ENCODE measurements at places on chromosomes 11 and 22.

- no peak for DNase-seq
Measured at GRCh38 chr11:131305005-131305404, 65.4 kb upstream of the NTM start.

DNA sequence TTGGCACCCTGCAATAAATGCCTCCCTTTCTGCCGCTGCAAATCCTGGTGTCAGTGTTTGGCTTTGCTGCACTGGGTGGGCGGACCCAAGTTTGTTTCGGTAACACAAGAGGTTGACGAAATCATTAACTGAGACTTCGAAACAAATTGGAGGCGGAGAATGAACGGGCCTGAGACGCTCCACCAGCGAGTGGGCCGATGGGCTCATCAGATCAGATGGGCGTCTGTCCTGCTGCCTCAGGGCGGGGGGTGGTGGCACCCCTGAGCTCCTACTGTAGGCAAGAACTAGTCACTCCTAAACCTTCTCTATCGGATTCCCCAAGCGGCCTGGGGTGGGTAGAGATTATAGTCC is 918 bp upstream of the CAPN5 start:
- DNase-seq = no peak

- DNase-seq = no peak
Measured at GRCh38 chr22:23193196-23193827, 13.0 kb downstream of the BCR start.

- no peak for DNase-seq
Measured at GRCh38 chr11:104823657-104824056, 74.6 kb downstream of the CASP12 start.

DNA sequence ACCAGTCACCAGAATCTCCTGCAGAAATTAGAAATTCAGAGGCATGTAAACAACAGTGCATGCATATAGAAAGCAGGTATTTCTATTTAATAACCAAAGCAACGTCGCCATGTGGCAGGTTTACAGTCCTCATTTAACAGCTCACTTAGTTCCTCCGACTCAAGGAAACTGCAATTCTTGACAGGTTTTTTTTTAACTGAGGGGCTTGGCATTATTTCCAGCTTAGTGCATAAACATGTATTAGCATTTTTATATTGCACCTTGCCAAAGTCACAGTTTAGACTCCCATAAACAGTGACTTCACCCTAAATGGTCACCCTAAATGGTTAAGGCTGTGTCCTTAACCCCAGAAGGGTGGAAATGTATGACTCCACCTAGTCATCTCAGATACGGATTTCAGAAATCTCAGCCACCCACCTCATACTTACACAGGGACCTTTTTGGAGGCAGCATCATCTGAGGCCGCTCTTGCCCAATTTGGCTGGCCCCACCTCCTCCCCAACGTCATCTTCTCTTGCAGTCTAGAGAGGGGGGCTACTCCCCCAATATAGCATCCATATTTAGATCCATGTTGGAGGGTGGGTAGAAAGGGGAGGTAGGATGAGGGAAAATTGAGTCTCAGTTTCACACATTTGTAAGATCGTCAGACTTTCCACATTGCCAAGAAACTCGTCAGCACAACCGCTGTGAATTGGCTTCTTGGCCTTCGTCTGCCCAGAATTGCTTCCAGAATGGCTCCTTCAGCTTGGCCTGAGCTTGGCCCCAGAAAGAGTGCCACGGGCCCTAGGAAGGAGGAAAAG is 31.8 kb upstream of the SLC35C1 start:
- DNase-seq = no peak

- peak; percentile 17 for DNase-seq
Measured at GRCh38 chr11:132941024-132941646, 591.2 kb downstream of the OPCML start.

- no peak for DNase-seq
Measured at GRCh38 chr11:3121416-3121815, 43.7 kb downstream of the OSBPL5 start.

DNA sequence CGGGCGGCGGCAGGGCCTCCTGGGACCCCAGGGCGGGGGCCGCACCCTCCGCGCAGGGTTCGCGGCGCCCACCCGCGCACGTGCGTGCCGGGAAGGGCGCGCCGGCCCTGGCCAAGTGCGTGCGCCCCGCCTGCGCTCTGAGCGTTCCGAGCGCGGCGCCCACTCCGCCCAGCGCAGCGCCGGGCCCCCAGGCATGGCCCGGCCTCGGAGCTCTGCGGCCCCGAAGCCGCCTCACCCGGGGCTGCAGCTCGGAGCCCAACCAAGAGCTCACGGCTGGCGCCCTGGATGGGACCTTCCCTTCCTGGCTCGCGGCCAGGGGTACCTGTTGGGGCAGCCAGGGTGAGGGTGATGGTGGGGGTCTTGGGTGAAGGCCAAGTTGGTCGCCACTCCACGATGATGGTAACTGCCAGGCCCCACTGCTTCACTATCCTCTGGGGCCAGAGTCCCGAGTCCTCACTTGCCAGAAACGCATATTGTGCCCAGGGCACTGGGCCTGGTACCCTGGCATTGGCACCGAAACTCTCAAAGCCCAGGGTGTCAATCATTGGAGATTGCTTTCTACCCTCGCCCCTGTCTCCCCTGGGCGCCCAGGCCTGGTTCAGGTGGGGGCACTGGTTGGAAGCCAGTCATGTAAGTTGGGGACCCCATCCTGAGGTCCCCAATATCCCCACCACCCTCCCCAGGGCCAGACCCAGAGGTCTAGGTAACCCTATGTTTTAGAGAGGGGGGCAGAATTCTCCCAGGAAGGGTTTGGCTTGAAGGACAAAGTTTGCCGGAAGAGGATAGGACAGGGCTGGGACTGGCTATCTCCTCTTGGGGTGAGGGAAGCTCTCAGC is 882 bp downstream of the ANO1 start:
- DNase-seq = no peak

- DNase-seq = no peak
Measured at GRCh38 chr11:4704790-4705334, 278 bp downstream of the MMP26 start.

DNA sequence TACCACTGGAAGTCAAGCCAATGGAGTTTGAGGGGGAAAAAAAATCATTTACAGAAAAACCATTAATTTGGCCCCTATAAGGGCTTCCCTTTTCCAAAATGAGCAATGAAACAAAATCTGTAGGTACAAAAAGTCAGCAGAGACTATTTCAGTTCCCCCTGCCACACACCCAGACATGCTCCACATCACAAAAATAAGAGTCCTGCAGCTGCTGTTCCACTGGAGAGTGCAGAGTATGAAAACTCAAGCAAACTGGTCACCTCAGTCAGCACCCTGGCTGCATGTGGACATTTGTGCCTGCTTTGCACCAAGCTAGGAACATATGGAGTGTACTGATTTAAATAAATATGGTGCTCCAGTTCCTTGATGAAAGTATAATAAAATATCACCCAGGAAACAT is 15.1 kb downstream of the POU2AF1 start:
- DNase-seq = no peak

GRCh38 chr11:130642994-130643393 is 194.5 kb downstream of the ADAMTS15 start:
- no peak for DNase-seq

GRCh38 chr11:96055706-96056387 is 131.9 kb upstream of the MTMR2 start:
- peak; percentile 38 for DNase-seq

- no peak for DNase-seq
Measured at GRCh38 chr11:17771415-17771814, 36.8 kb downstream of the KCNC1 start.

DNA sequence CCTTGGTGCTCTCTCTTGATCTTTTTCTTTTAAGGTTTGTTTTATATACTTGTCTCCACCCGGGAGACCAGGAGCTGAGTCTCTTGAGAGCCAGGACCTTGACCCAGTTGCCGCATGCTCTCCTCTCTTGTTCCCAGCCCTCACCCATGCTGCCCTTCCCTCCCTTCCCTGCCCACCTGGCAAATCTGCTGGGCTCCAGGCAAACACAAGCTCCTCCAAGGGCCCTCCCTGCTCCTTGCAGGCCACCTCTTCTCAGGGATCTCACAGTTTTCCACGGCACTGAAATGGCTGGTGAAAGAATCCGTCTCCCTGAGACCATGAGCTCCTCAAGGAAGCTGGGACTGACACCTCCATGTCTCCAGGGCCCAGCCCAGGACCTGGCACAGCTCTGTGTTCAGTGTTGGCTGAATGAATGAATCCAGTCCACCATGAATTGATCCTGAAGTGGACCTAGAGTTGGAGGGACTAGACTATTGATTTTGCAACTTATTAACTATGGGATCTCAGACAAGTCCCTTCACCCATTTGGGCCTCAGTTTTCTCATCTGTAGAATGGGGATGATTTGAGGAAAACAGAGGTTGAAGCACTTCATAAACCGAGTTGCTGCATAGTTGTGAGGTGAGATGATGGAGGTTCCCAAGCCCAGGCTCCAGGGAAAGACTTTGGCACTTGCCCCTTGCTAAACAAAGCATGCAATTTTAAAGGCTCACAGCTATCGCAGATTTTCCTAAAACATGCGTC is 25.1 kb upstream of the FBLN1 start:
- DNase-seq = no peak

GRCh38 chr11:74256378-74257133 is 54.9 kb downstream of the P4HA3 start:
- no peak for DNase-seq

DNA sequence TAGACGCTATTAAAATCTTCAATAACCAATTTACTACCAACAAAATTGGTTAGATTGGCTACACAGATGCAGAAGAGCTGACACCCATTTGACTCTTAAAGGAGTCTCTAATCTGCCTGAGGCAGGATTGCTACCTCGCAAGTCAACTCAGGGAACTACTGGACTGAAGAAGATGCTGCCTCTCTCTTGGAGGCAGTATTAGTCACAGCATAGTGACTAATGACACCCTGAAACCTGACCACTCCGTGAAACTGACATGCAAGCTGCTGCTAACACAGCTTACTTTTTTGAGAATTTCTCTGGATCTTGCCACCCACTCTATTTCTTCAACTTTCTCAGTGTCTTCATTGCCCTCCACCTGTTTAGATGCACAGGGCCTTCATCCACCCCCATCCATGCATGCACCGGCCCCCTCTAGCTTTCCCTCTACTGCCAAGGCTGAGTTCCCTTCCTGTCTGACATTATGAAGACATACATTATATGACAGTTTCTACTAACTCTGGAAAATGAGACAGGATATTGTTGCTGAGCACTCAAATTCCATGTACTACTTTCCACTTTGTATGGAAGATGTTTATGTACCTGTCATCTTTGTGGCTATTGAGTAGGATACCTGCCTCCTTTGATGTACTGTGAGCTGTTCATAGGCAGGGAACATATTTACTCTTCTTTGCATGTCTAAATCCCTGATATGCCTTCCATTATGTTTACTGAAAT is 183.2 kb downstream of the MSANTD4 start:
- DNase-seq = no peak

DNA sequence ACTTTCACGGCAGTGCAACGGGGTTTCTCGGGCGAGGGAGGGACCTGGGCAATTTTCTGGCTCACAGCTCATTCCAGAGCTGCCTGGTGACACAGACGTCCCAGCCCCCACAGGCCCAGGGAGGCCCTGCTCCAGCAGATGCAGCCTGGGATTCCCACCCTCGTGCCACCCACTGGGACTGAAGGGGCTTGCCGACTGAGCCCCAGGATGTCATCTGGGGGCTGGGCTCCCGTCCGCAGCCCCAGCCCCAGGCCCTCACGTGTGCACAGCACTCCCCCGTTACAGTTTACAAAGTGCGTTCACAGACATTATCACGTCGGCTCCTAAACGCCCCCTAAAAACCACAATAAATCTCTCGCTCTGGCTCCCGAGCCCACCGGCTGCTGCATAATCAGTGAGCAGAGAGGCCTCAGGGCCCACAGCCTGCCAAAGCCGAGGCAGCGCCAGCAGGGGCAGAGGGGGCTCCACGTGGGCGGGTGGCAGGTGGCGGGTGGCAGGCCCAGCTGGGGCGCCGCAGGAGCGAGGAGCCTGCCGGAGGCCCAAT is 76.9 kb upstream of the TCF20 start:
- no peak for DNase-seq

DNA sequence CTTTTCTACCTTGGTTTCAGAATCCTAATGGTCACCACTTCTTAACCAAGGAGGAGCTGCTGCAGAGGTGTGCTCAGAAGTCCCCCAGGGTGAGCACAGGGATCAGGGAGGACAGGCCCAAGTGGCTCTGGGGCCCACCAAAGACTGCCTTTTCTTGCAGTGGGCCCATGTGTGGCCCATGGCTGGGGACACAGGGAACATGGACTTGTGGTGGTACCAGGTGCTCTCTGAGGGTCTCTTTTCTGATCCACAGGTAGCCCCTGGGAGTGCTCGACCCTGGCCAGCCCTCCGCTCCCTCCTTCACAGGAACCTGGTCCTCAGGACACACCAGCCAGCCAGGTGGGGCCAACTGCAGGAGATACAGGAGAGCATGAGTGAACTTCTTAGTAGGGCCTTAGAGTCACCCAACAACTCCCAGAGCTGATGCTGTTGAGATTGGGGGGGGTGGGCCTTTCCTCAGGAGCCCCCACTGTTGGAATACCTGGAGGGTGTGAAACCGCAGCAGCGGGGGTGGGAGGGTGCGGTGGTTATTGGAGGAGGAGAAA is 2.0 kb downstream of the MUS81 start:
- DNase-seq = no peak

- DNase-seq = no peak
Measured at GRCh38 chr11:3123761-3124733, 41.1 kb downstream of the OSBPL5 start.

DNA sequence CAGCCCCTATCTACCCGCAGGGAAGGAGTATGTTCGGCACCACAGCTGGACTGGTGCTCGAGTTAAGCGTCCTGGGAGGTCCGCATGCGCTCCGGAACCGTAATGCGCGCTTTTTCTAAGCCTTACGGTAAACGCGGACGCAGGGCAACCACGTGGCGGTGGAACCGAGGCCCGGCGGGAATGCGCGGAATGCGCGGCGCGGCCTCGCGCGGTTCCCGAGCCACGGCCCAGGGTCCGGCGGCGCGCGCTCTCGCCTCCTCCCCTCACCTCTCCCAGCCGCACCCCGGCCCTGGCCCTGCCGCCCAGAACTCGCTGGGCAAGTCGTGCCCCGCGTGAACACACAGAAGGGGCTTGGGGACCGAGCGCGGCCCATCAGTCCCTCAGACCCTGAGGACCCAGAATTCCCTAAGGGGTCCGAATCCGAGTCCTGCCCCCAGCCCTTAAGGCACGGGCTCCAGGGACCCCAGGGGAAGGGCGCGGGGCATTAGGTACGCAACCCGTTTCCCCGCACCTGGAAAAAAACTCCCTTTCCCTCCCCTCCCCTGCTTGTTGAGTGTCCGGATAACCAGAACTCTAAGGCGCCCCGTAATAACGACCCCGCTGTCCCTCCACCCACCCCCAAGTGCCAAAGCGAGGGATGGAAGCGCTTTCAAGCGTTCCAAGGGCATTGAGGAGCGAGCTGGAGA is 4.3 kb upstream of the CCND1 start:
- DNase-seq = peak; percentile 94

GRCh38 chr22:37105154-37105553 is 4.4 kb downstream of the TMPRSS6 start:
- no peak for DNase-seq

- DNase-seq = no peak
Measured at GRCh38 chr11:117986981-117987574, 884 bp downstream of the IL10RA start.

GRCh38 chr22:24593836-24594568 is 1.1 kb upstream of the LRRC75B start:
- no peak for DNase-seq

Measured in ELF-1 (cell line).